Islet precursor cell (in vitro differentiated cells): ENCODE measurements at places on chromosomes 4 and X.

DNA sequence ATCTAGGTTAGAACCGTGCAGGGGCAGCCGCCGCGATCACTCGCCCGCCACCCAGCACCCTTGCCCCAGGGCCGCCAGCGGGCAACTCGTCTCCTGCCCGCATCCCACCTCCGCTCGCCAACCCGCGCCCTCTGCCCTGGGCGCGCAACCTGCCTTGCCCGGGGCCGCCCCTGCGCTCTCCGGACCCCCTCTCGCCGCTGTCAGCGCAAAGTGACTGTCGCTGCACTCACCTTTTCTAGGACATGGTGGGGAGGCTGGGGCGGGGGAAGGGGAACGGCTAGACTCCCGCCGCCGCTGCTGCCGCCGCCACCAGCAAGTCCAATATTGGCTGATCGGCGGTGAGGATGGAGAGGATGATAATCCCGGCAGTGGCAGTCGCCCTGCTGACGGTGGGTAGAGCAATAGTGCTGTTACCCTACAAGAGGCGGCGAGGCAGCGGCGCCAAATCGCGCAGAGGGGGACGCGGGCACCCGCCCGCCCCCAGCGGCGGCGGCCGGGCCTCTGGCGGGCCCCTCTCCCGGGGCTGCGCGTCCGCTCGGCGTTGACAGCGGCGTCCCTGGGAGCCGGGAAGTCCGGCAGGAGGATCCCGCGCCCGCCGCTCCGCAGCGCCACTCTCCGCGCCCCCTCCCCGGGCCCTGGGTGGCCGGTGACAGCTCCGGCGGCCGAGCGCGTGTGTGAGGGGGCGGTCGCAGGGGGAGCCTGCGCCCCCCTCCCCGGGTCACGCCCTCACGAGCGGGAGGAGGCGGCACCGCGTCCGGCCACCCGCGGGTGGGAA is 2.3 kb upstream of the NR3C2 start:
- peak; percentile 65 for DNase-seq

DNA sequence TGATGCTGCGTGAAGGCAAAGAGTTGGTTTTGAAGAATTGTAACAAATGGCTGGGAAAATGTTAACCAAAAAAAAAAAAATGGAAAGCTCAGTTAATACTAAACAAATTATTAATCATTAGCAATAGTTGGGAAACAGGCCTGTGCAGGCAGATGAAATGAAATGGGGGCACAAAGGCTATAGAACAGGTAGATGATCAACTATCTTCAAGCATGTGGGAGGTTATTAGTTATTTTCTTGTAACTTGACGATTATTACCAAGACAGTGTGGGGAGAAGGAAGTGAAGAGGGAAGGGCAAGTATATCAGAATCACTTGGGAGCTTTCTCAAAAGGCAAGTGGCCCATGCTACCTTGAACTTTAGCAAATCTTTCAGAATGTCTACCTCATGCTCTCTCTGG is 351.9 kb downstream of the BCOR start:
- DNase-seq, result no peak

GRCh38 chr4:105912633-105913032 is 17.4 kb downstream of the NPNT start:
- no peak for DNase-seq

- no peak for DNase-seq
These were observed 281.7 kb upstream of the PITX2 start for GRCh38 chr4:110904435-110905065.

- no peak for DNase-seq
These were observed 43.1 kb downstream of the ADAMTS3 start for GRCh38 chr4:72525938-72526337.

GRCh38 chr4:184024637-184025036 is 119.5 kb downstream of the STOX2 start:
- DNase-seq, result no peak

DNA sequence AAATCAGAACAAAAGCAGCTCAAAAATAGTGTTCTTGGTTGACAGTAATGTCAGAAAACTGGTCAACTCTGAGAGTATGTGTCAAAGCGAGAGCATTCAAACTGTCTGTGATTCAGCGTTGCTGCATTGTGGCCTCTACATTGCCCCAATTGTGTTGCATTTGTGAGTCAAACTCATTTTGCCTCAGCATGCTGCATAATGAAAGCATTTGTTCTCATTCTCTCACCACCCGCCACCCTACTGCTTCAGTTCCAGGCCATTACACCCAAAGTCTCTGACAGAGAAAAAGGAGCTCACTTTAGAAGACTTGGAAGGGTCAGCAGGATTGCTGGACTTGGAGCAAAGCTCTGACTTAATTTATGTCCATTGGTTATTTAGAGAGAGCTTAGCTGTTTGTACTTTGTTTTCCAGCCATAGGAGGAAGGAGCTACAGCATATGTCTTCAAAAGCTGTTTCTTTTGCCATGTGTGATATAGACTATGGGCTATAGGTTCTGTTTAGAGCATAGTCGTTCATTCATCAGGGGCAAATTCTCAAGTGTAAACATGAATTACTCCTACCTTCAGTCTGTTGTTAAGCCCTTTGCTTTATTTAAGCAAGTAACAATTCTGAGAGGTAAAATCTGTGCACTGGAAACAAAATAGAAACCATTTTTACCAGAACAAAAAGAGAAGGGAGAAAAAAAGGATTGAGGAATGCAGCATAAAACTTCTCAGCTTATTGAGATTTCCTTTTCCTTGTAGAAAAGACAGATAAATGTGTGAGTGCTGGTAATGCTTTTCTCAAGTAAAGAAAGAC is 153.4 kb upstream of the ANK2 start:
- peak; percentile 81 for DNase-seq

- no peak for DNase-seq
These were observed 87.8 kb downstream of the SH3KBP1 start for GRCh38 chrX:19799319-19800182.

GRCh38 chr4:119027811-119028210 is 107.8 kb upstream of the MYOZ2 start:
- DNase-seq, result no peak

GRCh38 chr4:38785901-38786402 is 3.2 kb upstream of the TLR10 start:
- no peak for DNase-seq

DNA sequence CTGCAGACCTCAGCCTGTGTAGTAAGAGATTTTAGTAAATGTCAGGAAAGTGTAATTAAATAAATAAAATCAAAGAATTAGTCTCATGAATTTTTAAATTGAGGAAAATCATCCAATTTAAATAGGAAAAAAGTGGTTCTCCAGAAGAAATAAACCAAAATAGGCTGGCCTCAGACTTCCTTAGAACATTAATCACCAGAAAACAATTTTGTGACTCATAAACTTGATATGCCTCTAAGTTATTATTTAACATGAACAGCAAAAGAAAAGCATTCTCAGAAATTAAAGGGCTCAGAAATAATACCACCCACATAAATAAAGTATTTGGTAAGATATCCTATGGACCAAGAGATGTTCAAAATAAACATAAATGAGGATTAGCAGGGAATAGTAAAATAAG is 14.3 kb downstream of the FAM47B start:
- DNase-seq, result no peak

DNA sequence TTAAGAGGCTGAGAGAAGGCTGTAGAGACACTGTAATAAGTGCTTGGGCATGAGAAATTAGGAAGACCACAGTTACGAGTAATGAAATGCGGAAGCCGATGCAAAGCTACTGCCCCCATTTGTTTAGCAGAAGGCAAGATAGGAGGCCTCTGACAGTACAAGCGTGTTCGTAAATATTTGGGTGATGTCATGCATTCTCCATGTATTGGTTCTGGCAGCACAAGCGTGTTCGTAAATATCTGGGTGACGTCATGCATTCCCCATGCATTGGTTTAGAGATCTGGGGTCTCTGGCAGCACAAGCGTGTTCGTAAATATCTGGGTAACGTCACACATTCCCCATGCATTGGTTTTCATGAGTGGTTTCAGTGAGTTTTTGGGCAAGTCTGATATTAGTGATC is 661.5 kb upstream of the FRG1 start:
- DNase-seq, result no peak

- no peak for DNase-seq
These were observed 4.7 kb downstream of the BLTP1 start for GRCh38 chr4:122156819-122157218.

DNA sequence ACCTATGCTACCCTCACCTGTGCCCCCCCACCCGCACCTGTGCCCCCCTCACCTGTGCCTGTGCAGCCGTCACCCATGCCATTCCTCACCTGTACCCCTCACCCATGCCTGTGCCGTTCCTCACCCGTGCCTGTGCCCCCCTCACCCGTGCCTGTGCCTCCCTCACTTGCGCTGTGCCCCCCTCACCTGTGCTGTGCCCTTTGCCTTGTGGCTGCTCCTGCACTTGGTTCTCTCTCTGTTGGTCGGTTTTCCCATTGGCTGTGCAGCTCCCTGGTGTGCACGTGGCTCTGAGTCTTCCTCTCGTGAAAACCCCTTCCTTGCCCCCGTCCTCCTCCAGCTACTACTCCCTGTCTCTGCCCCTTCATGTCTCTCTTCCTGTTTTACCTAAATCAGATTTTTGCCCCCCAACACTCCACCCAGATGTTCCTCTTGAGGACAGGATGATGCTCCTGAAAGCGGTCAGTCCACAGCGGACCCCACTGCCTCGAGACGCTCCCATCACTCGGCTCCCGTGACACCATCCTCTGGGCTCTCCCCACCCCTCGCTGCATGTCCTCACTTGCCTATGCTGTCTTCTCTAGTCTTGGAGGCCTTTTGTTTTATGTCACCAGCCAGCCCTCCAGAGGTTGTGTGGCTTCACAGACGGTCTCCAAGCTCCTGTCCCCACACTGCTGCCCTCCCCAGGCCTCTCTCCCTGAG is 6.8 kb downstream of the MAEA start:
- no peak for DNase-seq

GRCh38 chrX:139890991-139891700 is 41.7 kb downstream of the ATP11C start:
- no peak for DNase-seq

- DNase-seq, result no peak
These were observed 11.3 kb upstream of the PPM1K start for GRCh38 chr4:88295656-88296055.

DNA sequence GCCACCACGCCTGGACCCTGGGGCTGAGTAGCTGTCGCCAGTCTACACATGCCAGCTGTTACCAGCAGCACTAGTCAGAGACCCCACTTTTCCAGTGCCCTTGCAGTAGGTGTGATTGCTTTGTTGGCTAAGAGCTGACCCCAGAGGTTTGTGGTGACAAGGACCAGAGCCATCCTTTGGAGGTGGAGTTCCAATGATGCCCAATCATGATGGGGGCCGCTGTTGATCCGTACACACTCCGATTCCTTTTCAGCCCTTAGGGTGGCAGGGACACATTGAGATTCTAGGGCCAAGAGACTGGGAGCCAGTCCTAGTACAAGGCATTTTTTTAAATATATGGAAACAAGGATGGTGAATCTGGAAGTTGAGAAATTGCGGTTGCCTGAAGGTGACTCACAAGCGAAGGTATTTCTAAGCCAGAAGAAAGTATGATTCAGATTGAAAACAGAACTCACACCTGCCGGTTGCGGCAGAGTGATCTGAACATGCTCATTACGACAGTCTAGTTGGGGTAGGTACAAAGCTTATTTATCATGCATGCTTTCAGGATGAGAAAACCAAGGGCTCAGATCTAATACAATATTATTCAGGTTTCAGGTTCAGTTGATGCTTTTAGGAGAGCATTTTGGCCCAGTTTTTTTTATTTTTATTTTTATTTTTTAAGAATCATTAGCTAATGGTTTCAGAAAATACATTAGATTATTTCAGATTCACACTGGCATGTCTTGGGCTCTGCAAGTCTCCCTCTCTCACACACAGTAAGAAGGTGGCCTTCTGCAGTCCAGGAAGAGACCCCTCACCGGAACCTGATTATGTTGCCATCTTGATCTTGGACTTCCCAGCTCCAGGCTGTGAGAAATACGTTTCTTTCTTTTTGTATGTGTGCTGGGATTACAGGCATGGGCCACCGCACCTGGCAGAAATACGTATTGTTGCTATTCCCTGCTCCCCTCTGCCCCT is 43.4 kb downstream of the SHROOM2 start:
- peak; percentile 67 for DNase-seq

DNA sequence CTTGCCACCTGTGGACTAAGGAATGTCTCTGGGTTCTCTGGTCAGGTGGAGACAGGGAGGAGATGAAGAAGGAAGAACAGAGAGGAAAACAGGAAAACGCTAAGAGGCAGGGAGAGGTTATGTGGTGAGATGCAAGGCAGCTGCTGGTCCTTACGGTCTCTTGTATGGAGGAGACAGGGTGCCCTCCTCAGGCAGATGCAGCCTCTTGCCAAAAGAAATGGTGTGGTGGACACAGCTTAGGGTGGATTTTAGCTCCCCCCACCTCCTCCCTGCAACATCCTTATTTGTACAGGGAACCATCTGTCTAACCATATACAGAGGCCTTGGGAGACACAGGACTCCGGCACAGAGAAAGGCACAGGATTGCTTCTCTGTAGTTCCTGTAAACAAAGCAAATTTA is 9.7 kb downstream of the OCIAD2 start:
- no peak for DNase-seq

- DNase-seq, result no peak
These were observed 8.8 kb downstream of the MAEA start for GRCh38 chr4:1298461-1298860.

DNA sequence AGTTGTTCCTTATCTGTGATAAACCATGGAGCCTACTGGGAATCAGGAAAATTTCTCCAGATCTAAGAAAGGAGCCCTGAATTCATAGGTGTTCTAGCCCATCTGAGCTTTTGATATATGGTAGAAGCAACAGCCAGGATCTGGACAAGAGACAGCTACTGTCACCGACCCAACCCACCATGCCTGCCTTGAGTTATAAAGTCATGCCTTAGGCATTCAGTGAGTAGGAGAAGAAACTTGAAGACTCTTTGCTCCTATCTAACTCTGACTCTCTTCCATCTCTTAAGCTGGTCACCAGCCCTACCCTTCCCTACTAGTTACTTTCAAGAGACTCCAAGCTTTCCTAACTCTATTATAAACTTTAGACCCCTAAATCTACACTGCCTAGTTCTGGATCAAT is 83.9 kb upstream of the FAM9B start:
- no peak for DNase-seq

DNA sequence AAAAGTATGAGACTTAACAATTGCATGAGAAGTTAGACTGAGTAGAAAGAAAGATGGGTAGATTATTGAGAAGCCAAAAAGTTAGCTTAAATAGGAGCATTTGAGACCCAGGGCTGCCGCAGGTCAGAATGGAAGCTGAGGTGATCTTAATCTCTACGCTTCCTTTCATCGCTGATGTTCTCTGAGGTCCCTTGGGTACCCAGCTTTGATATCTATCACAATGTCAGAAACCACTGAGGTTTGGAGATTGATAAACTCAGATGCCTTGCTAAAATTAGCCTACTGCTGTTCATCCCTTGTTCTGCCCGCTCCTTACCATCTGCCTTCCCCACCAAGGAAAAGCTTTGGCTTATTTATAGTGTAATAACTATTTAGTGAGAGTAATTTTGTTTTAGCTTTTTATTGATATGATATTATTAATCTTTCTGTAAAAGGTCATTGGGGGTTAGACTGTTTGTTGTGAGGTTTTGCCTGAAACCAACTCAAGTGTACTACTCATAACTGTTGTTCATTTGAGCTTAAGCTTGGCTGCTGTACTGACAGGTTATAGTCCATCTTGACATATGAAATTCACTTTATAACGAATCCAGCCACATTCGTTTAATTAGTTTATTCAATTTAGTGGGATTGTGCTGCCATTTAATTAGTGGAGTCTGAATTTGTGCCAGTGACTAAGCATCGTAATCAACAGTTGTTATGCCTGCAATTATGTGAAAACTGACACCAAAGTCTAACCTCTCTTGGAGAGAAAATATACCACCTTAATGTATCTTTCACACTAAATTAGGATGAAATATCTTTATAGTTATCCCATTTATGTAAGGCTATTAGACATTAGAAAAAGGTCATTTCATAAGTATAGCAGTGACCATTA is 15.1 kb downstream of the MCUB start:
- no peak for DNase-seq

GRCh38 chr4:100450449-100450848 is 67.4 kb downstream of the EMCN start:
- no peak for DNase-seq
